Naive thymus-derived CD8-positive, alpha-beta T cell (primary cell): ENCODE measurements at places on chromosomes 7 and 10. TPM values are rescaled to one million over a fixed set of nuclear protein-coding genes. Genes with fewer than 3 reads are reported as not detected.

Gene SAMD9
- total RNA-seq: 46.8 TPM

Gene LIPF
- total RNA-seq: not detected

Gene ITIH2
- total RNA-seq: not detected

DNA sequence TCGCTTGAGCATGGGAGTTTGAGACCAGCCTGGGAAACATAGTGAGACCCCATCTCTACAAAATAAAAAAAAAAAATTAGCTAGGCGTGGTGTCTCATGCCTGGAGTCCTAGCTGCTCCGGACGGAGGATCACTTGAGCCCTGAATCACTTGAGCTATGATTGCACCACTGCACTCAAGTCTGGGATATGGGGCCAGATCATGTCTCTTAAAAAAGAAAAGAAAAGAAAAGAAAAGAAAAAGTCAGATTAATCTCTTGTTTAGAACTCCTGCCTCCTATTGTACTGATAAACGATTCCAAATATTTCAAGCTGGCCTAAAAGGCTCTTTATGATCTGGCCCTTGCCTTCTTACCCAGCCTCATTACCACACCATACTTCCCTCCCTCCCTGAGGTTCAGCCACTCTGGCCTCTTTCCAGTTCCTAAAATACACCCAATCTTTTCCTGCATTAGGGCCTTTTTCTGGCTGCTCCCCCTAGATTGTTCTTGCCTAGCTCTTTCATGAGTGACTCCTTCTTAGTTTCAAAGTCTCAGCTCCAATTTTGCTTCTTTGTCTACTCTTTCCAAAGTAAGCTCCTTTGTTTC lies 41.7 kb downstream of the VCL start:
- no peak for DNase-seq

- peak; percentile 75 for DNase-seq
These were observed 1.3 kb upstream of the NMT2 start for GRCh38 chr10:15169555-15170401.

- no peak for DNase-seq
These were observed 80.3 kb downstream of the FAM53B start for GRCh38 chr10:124663766-124664360.

DNA sequence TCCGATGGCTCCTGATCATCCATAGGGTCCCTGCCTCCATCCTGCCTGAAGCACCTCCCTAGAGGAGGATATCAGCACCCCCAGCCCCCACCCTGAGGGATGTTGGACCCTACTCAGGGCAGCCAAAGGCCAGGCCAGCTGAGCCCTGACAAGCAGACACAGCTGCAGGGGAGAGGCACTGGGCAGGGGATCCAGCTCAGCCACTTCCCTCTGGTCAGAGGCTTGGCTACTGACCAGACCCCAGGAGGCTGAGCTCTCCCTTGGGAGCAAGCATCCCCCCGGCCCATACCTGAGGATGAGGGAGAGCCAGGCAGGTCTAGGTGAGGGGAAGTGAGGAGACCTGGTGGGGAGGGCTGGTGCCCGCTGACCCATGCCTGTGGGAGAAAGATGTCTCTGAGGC lies 6.6 kb downstream of the LDB3 start:
- DNase-seq: no peak

DNA sequence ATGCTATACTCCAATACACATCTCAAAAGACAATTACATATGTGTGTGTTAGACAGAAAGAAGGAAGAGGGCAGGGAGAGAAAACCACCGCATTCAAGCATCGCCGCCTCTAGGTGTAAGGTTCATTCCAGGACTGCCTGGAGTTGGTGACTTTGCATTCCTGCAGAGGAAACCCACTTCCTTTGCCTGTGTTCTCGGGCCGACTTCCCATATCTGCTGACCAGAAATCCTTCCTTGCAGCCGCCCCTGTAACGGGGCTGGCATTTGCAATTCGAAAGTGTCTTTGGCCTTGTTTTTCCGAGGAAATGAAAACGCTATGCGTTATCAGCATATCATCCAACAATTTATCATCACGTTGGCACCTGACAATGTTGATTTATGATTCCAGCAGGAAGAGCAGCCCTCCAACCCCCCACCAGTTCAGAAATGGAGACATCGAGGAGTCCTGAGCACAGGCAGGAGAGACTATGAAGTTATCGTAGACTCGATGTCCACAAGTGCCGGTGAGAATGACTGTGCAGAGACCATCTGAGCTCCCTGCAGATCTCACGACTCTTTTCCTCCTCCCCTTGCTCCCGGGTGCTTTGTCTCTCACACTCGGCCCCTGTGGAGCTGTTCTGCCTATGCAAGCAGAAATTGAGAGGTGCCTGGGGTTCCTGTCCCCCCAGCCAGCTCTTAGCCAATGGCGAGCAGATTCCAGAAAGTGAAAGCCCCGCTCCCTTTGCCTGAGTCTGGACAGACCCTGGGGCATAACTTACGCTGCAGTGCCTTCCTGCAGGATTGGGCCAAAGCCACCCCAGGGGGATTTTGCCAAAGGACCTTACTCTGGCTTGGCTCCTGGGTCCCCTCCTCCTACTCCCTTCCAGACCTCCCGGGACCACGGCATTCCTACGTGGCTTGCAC lies 68.9 kb upstream of the FOXK1 start:
- no peak for DNase-seq

GRCh38 chr10:3980660-3981059 lies 195.7 kb upstream of the KLF6 start:
- no peak for DNase-seq

DNA sequence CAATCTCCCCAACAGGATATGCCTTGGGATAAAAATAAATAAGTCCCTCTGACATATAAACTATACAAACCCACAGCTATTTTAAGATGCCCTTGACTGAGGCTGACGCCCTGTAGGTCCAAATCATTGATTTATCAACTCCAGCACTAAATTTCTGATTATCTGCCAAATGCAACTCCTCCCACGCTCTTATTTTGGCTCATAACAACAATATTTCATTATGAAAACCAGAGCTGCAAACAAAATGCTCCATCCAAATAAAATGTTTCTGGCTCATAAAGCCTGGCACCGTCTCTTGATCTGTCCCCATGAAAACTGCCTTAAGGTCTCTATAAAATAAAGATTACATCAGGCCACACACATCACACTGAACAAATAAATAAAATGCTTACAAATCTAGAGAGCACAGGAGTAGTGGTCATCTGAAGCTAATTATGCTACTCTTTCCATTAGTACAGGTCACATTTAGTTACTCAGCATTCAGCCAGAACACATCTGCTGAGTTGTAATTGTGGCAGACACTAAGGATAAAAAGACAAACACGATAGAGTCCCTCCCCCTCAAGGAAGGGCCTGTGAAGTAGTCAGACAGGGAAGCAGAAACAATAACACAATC lies 28.8 kb downstream of the CACUL1 start:
- DNase-seq: no peak

- DNase-seq: no peak
These were observed 170.2 kb upstream of the ZMIZ1 start for GRCh38 chr10:78898341-78899097.

DNA sequence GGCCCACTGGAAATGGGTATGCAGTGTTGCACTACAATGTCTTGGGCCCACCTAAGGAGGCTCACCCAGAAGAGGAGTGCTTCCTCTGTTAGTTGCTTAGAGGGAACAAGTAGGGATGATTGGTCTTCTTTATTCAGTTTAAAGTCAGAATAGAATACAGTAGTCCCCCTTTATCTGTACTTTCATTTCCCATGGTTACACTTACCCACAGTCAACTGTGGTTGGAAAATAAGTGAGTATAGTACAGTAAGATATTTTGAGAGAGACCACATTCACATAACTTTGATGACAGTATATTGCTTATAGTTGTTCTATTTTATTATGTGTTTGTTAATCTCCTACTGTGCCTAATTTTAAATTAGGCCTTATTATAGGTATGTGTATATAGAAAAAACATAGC lies 151.4 kb downstream of the COL28A1 start:
- DNase-seq: no peak

GRCh38 chr10:69826789-69827554 lies 25.3 kb downstream of the COL13A1 start:
- no peak for DNase-seq
